ENCODE measurements at places on chromosomes 7 and 10.
A peak's percentile ranks its signal among the peaks of the same experiment; 100 is the strongest.

- no peak for DNase-seq
Observed at GRCh38 chr10:132810141-132810806, 24.3 kb upstream of the NKX6-2 start.

DNA sequence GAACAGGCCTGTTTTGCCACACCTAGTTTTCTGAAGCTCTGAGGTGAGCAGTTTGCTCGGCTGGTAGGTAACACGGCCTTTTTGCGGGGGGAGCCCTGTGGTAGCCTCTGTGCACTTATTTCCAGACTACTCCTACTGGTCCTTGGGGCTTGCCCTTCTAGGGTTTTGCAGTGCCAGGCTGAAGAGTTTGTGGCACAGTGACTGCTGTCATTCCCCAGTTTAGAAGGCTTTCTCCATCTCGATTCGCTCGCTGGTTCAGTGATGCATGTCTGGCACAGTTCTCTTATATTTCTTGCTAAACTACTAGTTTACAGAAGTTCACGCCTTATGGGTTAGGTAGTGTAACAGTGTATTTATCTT, 711 bp downstream of the KIF20B start:
- DNase-seq = peak; percentile 31

GRCh38 chr7:30231271-30231670, 53.1 kb upstream of the ZNRF2 start:
- no peak for DNase-seq

DNA sequence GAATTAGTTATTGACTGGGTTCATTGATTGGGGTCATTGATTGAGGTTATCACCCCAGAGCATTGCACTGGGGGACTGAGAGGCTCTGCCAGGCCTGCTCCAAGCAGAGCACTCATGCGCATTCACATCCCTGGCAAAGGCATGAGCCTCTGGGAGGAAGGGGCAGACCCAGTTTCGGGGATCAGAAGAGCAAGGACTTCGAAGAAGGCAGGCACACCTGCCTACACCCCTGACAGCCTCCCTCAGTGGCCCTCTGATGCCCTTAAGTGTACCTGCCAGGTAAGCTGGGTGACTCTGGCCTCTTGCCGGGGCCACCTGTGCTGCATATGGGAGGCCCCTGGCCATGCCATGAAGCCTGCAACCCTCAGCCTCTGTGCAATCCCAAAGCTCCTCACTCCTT, 181.1 kb downstream of the PTPN20 start:
- DNase-seq = no peak

GRCh38 chr10:15428681-15429080, 57.6 kb upstream of the FAM171A1 start:
- no peak for DNase-seq

GRCh38 chr7:1641661-1642260, 28.3 kb upstream of the ELFN1 start:
- DNase-seq = no peak

DNA sequence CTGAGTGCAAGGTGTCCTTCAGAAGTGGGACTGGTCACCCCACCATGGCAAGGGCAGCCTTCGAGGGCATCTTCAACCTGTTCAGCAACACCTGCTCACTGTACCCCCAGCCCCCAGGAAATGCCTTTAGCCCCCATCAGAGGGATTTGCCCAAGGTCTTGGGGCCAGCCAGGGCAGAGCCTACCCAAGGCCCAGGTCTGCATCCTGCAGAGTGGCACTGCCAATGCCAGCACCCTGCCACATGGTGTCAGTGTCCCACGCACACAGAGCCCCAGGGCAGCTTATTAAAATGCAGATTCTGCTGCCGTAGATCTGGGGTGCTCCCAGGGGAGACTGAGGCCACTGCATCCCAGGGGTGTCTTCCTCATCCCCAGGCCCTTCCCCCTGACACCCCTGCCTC, 106.2 kb upstream of the KCTD7 start:
- peak; percentile 21 for DNase-seq

GRCh38 chr7:1928645-1929348, 258.7 kb downstream of the ELFN1 start:
- DNase-seq = no peak

- no peak for DNase-seq
Observed at GRCh38 chr7:23349484-23350157, 50.5 kb downstream of the MALSU1 start.

- no peak for DNase-seq
Observed at GRCh38 chr10:72379062-72379461, 24.3 kb upstream of the DNAJB12 start.

- DNase-seq = no peak
Observed at GRCh38 chr10:51106311-51106945, 32.1 kb downstream of the PRKG1 start.

- no peak for DNase-seq
Observed at GRCh38 chr10:102407425-102408130, 11.0 kb downstream of the PSD start.

DNA sequence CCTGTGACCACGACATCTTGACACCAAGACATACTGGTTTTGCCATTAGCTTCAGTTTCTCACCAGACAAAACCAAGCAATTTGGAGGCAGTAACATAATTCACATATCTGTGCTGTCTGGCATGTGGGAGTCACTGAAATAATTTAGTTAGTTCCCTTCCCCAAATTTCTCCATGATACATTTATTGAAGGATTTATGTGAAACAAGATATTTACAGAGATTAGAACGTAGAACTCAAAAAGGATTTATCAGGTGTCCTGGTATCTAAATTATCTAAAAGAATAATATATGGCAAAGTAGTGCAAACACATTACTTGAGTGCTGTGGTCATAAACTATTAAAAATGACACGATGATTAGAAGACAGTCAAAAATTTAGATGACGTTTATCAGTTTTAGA, 98.7 kb downstream of the ETV1 start:
- no peak for DNase-seq

- DNase-seq = no peak
Observed at GRCh38 chr10:129662426-129662825, 195.4 kb downstream of the MGMT start.

GRCh38 chr10:58642916-58643428, 130.3 kb downstream of the BICC1 start:
- no peak for DNase-seq

DNA sequence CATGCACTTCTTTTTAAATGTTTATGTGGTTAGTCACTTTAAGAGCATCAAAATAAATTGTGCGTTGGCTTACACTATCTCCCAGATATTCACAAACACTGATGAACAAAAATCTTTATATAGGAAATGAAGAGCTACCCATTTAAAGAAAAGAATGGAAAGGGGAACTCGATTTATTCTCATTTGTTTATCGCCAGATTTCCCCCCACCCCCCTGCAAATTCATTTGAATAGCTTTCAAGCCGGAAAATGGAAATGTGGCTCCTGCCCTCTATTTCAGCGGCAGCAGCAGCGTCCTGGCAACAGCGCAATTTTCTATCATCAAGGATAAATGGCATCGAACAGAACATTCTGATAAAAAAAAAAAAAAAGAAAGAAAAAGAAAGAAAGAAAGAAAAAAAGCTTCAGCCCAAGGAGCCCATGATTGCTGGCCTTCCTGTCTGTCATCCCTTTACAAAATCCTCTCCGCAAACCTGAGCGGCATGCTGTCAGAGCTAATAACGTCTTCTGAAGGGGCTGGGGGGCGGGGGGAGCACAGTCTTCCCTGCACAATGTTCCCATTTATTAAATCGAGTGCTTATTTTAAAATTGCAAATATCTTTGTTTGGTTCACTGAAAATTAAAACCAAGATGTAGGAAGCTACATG, 13.7 kb upstream of the DLX6 start:
- no peak for DNase-seq

- no peak for DNase-seq
Observed at GRCh38 chr10:100364735-100365391, 17.8 kb downstream of the SCD start.

- DNase-seq = no peak
Observed at GRCh38 chr7:43199371-43200160, 87.1 kb downstream of the HECW1 start.

DNA sequence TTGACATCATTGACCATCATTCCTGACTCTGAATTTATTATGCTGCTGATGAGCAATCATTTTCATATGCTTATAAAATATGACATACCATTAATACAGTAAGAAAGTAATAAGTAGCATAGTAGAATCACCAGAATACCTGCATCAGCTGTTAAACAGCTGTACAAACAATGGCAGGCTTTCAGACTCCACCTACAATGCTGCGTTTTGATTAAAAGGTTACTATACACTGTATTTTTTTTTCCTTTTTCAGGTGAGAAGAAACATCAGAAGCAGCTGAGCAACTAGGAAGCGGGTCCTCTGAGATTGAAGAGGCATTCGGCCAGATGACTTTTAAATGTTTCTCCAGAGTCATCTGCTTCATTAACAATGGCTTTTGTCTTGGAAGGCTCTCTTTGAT, 7.1 kb downstream of the ASNS start:
- no peak for DNase-seq

GRCh38 chr7:94433224-94433623, 38.5 kb downstream of the COL1A2 start:
- DNase-seq = no peak

Data from activated CD4-positive, alpha-beta T cell treated with anti-CD3 and anti-CD28 coated beads, Interleukin-2, amount 50 U/mL, for 48 hours (primary cell).